ENCODE measurements at places on chromosomes 13 and 19.

DNA sequence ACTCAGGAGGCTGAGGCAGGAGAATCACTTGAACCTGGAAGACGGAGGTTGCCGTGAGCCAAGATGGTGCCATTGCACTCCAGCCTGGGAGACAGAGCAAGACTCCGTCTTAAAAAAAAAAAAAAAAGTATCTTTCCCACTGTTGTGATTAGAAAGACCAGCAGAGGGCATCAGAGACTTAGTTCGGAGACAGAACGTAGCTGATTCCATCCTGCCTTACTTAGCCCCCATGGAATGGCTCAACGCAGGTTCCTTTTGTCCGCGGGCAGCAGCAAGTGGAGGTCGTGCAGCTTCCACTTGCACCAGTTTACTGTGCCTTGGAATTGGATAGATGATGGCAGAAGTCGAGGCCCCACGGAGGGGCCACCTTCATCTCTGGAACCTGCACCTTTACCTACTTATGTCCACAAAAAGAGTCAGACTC, 8.1 kb downstream of the TIMM29 start:
- peak; percentile 67 for DNase-seq

- DNase-seq, result no peak
Observed at GRCh38 chr13:94300401-94300800, 179.1 kb downstream of the DCT start.

- DNase-seq, result no peak
Observed at GRCh38 chr13:46006688-46007452, 45.7 kb downstream of the ZC3H13 start.

GRCh38 chr19:7072541-7072940, 3.0 kb downstream of the ZNF557 start:
- no peak for DNase-seq

DNA sequence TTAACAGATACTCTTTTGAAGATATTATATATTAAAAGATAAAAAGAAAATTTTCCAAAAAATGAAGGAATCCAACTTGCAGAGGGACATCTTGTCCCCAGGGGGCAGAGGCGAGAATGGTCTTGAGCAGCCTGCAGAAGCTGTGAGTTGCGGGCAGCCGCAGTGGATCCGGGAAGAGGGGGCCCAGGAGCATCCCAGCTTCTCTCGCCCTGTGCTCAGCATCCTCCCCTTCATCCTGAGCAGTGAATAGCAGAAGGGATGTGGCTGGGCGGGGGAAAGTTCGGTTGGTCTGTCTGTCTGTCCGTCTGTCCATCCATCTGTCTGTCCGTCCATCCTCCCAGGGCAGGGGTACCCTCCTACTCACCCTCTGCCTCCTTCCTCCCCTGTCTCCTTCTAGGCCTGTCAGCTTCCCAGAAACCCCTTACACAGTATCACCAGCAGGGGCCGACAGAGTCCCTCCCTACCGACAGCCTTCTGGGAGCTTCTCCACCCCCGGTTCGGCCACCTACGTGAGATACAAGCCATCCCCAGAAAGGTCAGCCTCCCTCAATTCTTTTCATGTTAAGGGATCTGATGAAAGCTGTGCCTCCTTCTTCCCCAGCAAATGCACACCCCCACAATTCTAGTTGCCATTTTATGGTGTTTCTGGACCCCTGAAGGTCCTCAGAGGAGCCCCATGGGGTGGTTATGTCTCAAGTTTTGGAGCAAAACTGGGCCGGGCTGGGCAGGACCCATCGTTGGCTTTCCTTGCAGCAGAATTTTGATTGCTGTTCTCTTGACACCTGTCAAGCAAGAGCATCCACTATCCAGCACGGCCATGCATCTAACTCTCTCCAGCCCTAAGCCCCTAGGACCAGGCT, 81.6 kb downstream of the DPF1 start:
- DNase-seq, result peak; percentile 14

DNA sequence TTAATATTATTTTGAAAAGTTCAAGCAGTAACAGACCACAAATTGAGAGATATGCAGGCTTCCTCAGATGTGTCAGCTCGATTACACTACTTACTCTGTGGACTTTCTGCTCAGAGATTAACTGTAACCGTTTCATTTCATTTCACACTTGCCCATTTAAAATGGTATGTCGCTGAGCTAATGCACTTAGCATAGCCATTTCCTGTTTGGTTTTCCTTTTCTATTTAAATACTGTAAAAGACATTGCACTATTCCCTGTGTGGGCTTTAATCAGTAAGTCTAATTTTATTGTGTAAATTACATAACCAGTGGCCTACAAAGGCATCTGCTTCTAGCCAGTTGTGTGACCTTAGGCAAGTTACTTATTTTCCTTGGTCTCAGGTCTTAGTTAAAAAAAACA, 237.6 kb downstream of the LACC1 start:
- DNase-seq, result peak; percentile 39

GRCh38 chr19:29700498-29700897, 14.6 kb downstream of the C19orf12 start:
- DNase-seq, result no peak

- DNase-seq, result peak; percentile 24
Observed at GRCh38 chr19:42634409-42635232, 39.9 kb upstream of the CEACAM8 start.

DNA sequence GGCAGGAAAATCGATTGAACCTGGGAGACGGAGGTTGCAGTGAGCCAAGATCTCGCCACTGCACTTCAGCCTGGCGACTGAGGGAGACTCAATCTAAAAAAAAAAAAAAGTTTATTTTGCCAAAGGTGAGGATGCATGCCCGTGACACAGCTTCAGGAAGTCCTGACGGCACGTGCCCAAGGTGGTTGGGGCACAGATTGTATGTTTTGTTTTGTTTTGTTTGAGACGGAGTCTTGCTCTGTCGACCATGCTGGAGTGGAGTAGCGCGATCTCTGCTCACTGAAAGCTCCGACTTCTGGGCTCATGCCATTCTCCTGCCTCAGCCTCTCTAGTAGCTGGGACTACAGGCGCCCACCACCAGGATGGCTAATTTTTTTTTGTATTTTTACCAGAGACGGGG, 3.3 kb upstream of the ZNF552 start:
- no peak for DNase-seq

DNA sequence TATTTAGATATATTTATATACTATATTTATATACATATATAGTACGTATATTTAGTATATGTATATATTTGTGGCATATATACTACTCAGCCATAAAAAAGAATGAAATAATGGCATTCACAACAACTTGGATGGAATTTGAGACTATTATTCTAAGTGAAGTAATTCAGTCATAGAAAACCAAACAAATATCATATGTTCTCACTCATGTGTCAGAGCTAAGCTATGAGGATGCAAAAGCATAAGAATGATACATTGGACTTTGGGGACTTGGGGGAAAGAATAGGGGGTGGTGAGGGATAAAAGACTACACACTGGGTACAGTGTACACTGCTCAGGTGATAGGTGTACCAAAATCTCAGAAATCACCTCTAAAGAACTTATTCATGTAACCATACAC, 1015.7 kb downstream of the EFNB2 start:
- DNase-seq, result no peak

DNA sequence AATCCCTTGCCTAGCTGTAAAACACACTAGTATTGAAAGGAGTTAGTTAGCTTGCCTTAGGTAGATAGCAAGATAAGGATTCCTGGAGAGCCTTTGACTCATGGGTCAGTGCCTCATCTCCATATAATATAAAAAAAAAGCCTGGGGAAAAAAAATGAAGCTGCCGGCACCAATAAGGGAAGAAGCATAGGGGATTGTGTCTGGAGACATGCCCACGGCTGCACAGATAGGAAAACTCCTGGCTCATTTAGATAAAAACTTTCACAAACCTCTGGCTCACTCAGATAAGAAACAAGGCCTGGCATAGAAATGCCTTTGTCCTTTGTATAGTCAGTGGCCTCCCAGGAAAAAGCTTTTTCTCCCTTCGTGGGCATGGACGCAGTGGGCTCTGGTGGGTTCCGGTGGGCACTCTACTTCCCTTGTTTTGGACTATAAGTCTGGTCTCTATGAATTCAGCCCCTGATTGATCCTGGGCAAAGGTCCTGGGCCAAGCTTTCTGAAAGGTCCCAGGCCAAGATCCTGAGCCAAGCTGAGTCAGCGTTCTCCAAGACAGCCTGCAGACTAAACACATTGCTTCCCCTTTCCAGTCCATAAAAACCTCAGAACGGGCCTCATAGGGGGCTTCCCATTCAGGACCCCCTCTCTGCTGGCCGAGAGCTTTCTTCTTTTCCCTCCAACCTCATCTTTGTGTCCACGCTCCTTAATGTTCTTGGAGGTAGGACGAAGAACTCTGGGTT, 4.9 kb upstream of the OR7A17 start:
- no peak for DNase-seq

- DNase-seq, result no peak
Observed at GRCh38 chr19:24029941-24030636, 56.9 kb upstream of the ZNF254 start.

DNA sequence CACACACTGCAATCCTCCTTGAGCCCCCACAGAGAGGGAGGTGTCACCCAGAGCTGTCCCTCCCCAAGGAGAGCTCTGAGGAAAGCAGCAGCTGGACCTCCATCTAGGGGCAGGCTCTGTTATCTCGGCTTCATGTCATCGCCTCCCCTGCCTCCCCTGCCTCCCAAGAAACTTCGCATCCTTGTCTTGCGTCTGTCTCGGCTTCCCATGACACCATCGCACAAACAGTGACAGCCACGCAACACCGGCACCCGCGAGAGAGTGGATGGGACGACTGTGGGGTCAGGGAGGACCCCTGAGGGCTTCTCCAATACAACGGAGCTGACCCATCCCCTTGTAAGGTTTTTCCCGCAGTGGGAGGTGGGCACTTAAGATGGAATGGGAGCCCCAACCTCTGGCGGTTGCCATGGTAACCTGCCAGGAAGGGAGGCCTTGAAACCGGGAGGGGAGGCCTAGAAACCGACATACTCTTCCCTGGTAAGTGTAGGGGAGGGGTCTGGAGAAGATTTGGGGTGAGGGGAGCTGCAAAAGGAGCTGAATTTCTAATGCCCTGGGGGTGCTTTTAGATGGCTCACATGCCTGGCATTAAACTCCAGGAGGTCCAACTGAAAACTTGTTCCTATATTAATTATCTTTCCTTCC, 16.3 kb downstream of the TLE2 start:
- no peak for DNase-seq

- DNase-seq, result peak; percentile 61
Observed at GRCh38 chr19:7917267-7918061, 2.7 kb upstream of the SNAPC2 start.

DNA sequence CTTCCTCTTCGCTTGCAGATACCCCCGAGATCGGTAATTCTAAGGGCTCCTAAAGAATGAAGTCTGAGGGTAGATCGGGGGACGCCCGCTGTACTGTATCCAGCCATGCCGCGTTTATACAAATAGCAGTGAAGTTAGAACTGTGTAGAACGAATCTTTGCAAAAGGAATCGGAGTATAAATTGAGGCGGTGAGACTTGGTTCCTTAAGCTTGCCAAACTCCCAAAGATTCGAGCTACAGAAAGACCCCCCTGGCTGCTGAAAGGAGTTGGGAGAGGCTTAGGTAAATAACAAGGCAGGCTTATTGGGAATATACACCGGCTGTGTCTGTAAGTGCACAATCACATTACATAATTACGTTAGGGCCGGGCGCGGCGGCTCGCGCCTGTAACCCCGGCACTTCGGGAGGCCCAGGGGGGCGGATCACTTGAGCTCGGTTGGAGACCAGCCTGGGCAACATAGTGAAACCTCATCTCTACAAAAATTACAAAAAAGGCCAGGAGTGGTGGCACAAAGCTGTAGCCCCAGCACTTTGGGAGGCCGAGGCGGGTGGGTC, 12.2 kb downstream of the TMEM160 start:
- DNase-seq, result peak; percentile 23

DNA sequence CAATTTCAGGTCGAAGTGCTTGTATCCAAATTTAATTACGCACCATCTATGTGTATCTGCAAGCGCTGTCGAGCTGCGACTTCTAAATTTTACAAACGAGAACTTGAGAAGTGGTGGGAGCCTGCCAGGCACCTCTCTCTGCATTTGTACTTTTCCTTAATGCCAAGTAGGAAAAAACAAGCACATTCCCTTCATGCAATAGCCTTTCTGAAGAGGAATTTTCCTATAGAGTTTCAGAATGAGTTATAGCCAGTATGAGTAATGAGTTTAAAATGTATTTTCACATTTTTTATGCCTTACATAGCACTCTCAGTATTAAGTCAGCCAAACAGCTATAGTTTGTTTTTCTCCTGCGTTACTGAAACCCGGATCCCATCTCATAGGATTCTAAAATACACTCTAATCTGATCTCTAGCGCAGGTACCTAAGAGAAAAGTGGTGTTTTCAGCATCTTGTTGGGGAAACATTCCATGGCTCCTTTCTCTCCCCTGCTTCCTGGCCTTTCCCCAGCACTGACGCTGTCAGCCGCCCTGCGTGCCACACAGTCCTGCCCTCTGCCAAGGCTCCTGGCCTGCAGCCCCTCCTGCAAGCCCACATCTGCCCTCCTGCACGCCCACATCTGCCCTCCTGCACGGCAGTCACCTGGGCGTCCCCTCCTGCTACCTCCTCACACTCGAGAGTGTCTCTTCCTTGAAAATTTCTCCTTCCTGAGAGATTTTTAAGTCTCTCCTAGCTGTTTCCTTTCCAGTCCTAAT, 526.9 kb downstream of the MYO16 start:
- DNase-seq, result no peak

DNA sequence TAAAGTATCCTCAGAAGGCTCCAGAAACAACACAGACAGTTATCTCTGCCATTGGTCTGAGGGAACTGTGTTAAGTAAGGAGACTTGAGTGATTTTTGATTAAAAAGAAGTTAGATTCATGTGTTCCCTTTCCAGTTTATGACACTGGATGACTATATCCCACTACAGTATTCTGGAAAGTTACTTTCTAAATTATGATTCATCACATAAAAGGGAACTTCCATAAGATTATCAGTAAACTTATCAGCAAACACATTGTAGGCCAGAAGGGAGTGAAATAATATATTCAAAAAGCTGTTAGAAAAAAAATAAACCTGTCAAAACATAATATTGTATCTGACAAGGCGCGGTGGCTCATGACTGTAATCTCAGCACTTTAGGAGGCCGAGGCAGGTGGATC, 700.0 kb downstream of the SLITRK6 start:
- DNase-seq, result no peak

DNA sequence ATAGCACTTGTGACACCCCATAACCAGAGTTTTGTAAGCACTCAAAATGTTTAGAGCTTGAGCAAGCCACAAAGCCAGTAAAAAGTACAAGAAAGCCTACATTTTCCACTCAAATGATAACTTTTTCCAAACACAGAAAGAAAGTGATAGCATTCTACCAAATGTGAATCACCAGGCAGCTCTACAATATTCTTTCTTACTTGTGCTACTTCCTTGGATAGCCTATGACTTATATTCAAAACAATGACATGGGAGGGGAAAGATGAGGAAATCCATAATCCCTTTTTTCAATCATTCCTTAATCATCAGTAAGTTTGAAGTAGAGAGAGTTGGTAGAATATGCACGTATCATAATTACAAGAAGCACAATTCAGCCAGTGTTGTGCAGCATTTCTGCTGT, 650.8 kb upstream of the PCDH9 start:
- DNase-seq, result no peak

- DNase-seq, result no peak
Observed at GRCh38 chr13:44257796-44258195, 115.8 kb upstream of the SERP2 start.

- DNase-seq, result peak; percentile 59
Observed at GRCh38 chr19:48963371-48964204, 1.5 kb upstream of the FTL start.
